ENCODE measurements at places on chromosomes 2 and 18. TPM values are rescaled to one million over a fixed set of nuclear protein-coding genes. Genes with fewer than 3 reads are reported as not detected.

DNA sequence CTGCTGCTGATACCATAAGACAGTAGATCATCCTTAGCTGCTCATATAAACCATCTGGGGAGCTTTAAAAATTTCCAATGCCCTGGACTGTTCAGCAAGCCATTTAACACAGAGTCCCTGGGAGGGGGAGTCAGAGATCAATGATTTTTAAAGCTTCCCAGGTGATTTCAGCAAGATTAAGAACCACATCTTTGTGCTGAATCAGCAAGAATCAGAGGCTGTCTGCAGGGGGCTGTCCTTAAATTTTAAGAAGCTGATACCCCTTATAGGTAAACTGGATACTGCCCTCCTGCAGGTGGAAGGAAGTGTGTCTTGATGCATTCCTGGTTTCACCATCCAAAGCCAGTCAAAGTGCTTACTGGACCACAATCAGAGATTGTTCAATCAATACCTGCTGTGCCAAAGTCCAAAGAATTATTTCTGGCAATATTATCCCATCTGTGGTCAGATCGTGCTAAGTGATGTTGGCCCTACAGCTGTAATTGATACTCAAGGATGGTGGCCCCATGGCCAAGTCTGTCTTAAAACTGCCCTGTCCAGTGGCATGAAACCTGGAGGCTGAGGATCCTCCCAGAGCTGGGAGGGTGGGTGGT, 72.2 kb downstream of the BCL2L11 start:
- DNase-seq: no peak

DNA sequence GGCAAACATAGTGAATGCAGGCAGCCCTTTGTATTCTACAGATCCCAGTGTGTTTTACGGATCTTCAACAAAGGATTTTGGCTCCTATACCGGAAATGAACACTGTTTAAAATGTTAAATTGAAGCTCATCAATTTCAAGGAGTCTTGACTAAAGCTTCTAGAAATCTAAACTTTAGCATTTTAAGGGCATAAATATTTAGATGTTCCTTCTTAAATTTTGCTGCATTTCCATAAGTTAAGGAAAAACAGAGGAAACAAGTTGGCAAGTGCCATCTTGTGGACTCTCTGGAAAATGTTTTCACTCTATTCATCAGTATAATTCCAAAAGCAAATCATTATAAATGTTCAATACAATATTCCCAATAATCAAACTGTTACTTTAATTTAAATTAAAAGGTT, 19.6 kb downstream of the CHN1 start:
- DNase-seq: no peak

DNA sequence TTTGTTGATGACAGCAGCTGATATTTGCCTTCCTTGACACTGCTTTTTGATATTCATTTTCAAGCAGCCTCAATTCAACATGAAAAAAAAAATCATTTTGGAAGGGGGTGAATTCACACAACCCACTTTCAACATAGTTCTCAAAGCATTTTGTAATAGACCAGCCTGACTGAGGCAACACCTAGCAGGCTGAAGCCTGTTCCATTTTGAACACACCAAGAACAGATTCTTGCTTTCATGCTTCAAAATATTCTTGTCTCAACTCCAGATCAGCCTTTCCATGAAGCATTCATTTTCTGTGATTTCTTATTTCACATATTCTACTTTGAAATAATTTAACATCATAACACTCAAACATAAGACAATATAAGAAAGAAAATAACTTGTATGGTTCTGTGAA, 812.6 kb upstream of the POU3F3 start:
- DNase-seq: no peak

- no peak for DNase-seq
Measured at GRCh38 chr2:121146630-121147029, 138.4 kb downstream of the TFCP2L1 start.

DNA sequence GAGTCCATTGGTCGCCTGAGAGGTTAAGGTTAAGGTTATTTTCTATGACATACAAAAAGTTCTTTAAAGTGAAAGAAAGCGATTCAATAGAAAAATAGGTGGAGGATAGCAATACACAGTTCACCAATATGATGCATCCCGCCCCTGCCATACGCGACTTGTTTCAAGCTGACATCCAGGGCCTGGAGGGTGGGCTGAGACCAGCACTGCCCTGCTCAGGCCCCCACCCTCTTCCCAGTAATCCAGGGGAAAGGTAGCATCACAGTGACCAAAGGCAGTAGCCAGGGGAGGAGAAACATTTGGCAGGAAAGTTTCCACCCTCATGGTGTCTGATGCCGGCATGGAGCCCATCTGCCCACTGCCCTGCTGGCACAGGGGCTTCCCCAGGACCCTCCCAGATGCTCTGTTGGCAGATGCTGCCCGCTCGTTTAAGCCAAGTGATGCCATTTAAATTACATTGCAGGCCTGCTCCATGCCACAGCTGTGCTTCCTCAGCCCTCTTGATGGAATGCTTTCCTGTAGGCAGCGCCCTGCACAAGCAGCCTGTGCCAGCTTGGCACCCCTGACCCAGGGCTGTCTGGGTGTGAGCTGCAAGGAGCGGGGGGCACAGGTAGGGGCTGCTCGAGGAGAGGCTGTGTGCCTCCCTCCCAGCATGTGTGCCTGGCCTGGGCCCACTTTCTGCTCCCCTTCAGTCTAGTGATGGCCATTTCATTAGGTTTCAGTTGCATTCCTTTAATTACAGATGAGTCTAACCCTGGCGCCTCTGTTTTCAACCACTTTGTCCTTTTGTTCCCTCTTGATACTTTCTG, 10.7 kb upstream of the ANO7 start:
- no peak for DNase-seq

DNA sequence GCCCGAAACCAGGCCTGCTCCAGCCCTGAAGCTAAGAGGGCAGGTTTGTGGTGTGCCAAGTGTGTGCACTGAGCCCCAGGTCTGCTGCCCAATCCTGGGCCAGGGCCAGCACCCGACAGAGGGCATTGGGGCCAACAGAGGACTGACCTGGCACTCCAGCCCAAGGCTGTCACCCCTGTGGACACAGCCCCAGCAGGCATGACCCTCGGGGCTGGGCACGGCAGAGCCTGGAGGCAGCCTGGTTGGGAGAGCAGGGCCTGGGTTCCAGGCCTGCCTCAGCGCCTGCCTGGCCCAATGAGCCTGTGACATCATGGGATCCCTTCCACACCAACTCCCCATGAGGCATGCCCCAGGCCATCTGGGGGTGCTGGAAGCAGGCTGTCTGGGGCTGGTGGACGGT, 10.8 kb upstream of the SNED1 start:
- no peak for DNase-seq

DNA sequence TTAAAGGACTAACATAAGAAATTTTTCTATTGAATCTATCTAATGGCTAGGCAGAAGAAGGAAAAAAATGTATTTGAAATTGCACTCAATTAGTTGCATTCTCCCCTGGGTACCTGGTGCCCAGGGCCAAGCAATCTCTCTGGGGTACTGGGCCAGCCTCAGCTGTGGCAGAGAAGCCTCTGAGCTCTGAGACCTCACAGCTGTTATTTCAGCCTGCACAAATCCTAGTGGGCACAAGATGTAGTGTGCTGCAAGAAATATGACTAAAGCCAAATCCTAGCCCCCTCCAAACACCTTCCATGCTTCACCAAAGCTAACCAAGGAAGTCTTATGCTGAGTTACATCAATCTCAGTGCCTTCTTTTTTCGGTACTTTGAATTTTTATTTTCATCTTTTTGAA, 478.4 kb downstream of the STK39 start:
- no peak for DNase-seq

GRCh38 chr2:128640166-128640844, 321.6 kb upstream of the HS6ST1 start:
- no peak for DNase-seq

GRCh38 chr18:76368271-76368670, 126.8 kb downstream of the ZNF516 start:
- DNase-seq: no peak

DNA sequence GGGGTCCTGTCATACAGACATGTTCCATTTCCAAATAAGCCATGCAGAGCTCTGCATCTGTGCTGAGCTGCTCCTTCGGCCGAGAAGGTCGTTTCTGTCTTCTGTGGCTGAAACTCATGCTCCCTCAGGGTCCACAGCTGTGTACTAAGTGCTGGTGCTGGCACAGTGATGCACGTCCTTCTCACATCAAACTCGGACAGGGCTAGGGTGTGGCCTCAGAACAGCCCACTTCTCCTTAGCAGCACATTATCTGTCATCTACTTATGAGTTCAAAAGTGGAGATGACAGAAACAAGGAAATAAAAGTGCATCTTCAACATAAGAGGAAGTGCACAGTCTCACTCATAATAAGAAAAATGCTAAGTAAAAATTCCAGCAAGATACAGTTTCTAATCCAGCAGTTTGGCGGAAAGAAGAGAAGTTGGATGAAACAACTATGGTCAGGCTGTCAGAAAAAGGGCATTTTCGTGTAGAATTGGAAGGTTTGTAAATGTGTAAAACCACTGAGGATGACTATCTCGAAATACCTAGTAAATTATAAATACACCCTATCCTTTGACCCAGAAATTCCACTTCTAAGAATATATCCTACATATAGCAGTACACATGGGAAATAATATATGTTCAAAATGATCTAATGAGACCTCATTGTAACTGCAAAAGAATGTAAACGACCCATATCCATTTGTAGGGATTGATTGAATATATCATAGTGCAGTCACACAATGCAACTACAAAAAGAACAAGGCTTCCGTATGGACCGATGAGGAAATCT, 53.7 kb upstream of the APCDD1 start:
- DNase-seq: no peak

- DNase-seq: no peak
Measured at GRCh38 chr2:126843081-126843480, 55.6 kb upstream of the TEX51 start.

GRCh38 chr2:216888887-216889622, 29.2 kb upstream of the TNP1 start:
- no peak for DNase-seq

DNA sequence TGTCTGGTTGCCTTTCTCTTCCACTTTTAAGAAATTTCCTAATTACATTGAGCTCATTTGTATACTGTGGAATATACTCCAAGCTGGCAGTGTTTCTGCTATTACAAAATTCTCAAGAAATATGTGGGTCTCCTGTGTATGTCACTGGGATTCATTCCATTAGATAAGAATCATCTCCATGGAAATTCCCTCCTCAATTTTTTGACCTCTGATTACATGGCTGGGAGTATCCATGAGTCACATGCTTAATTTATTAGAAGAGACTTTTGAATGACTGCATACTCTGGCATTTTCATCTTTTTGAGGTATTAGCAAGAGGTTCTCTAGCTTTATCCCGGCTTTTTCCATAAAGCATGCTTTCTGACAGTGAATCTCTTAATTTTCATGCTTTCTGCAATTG, 665.5 kb upstream of the CNTNAP5 start:
- no peak for DNase-seq

- DNase-seq: no peak
Measured at GRCh38 chr2:127679680-127680361, 4.5 kb upstream of the LIMS2 start.

DNA sequence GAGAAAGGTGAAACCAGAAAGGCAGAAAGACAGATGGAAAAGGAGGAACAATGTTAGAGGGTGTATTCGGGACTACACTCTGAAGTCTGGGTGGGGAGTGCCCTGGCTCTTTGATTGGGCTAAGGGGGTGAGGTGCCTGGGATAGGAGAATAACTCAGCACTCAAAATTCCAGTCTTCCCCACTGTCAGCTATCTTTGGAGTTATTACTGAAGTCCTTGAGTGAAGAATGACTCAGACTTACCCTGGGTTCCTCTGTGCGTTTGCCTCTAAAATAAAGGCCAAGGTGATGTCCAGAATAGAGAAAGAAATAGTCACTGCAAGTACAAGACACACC, 151.8 kb upstream of the SERPINE2 start:
- no peak for DNase-seq

DNA sequence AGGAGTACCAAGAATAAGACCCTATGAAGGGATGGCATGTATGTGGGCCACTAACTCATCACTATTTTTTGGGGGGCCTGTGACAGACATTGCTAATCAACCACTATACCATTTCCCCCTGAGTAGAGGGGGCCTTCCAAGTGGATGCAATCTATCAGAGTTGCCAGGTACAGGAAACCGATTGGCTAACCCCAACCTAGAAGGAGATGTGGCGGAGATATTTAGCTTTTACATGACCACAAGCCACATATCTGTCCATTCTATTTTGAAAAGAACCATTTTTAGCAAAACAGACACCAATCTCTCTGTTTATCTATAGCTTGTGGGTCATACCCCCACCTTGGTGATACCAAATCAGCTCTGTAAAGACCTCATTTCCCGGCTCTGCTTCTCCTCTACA, 51.0 kb downstream of the PAX8 start:
- no peak for DNase-seq

DNA sequence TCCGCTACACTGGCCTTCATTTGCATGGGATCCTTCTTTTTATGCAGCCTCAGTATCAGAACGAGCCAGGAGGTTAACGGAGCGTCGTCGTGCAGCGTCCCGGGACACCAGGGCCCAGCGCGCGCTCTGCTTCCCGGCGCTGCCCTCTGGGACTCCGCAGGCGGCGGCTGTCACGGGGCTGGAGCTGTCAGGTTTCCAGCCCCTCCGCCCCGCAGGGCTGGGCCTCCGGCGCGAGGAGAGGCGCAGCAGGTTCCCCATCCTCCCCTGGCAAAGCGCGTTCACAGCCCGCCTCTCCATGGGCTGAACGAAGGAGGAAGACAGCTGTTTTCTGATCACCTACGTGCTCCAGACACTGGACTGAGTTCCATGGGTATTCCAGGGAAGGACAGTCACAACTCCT, 12.5 kb upstream of the PAX8 start:
- DNase-seq: peak; percentile 53

DNA sequence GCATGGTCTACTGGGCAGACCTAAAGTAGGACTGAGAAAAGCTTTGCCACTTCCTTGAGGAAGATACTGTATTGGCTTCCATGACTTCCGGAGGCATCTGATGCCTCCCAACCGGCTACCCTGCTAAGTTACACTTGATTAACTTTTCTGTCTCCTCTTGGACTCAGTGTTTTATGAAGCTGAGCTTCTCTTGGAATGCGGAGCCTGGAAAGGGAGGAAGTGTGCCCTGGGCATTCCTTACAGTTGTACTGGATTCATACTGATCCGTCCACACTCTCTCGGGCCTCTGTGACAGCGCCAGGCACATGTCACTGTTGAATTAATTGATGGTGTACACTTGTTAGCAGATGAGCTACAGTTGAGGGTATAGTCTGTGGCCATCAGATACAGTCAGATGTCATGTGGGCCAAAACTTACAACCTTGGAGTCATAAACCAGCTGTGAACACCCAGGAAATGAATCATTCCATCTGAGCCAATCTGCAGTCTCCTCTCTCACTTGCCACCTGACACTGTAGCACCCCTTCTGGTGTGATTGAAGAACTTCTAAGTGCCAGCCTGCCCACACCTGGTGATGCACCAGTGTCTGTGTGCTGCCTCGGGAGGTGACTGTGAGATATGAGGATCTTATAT, 122.5 kb downstream of the FHOD3 start:
- peak; percentile 53 for DNase-seq

EFHD1 gene
- polyA plus RNA-seq: 280 TPM

SLC23A3 gene
- 10.9 TPM for polyA plus RNA-seq

SERPINB4 gene
- polyA plus RNA-seq: not detected

CD207 gene
- polyA plus RNA-seq: not detected

EEF1B2 gene
- 529 TPM for polyA plus RNA-seq

CTLA4 gene
- polyA plus RNA-seq: 0.22 TPM

TMEM150A gene
- 61.2 TPM for polyA plus RNA-seq

PLCL1 gene
- polyA plus RNA-seq: 13.6 TPM

SPC25 gene
- not detected for polyA plus RNA-seq

TRIP12 gene
- 29.3 TPM for polyA plus RNA-seq

EVX2 gene
- polyA plus RNA-seq: not detected

ARHGEF33 gene
- polyA plus RNA-seq: 2.4 TPM

LCT gene
- 0.19 TPM for polyA plus RNA-seq
